ENCODE measurements at places on chromosomes 4 and X.

DNA sequence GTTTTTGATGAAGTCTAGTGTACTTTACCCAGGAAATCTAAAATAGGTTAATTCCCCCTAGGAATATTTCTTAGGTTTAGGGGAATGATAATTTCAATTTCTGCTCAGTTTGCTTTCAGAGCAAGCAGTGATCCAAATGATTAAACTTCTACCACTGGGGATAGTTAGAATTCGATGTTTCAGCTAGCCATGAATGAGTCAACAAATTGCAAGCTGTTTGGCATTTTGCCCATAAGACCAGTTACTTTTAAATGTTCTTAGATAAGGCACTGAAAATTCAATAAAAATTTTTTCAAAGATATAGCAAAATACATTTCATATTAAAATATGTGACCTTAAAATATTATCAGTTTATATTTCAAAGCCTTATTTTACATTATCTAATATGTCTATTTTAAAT lies 993.6 kb downstream of the ARAP2 start:
- DNase-seq: no peak

- no peak for DNase-seq
Measured at GRCh38 chr4:76850010-76850441, 47.9 kb downstream of the SOWAHB start.

DNA sequence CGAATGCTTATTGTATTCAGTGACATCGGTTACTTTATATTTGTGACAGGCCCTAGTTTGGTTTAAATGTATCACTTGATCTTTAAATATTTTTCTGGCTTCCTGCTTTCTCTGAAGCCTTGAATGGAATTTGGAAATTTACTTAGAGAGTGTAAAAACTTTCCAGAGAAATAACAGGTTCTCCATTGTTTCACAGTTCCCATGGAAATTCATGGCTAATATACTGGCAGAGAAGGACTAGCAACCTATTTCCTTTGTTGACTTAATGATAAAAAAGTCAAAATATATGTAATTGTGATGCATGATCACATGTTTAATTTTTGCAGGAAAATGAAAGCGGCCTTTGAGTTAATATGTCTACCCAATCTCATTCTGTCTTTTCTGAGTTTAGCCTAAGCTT lies 13.2 kb downstream of the NEIL3 start:
- DNase-seq: no peak

- DNase-seq: no peak
Measured at GRCh38 chr4:111954550-111954949, 190.7 kb upstream of the FAM241A start.

- DNase-seq: no peak
Measured at GRCh38 chr4:159280442-159281172, 177.7 kb downstream of the RAPGEF2 start.

GRCh38 chr4:39044956-39045826 lies 13.0 kb upstream of the TMEM156 start:
- DNase-seq: peak; percentile 47

GRCh38 chr4:86896596-86896995 lies 4.4 kb upstream of the C4orf36 start:
- DNase-seq: no peak

GRCh38 chrX:40207626-40208025 lies 109.9 kb upstream of the BCOR start:
- no peak for DNase-seq

- no peak for DNase-seq
Measured at GRCh38 chrX:95056901-95057300, 1382.9 kb downstream of the FAM133A start.

DNA sequence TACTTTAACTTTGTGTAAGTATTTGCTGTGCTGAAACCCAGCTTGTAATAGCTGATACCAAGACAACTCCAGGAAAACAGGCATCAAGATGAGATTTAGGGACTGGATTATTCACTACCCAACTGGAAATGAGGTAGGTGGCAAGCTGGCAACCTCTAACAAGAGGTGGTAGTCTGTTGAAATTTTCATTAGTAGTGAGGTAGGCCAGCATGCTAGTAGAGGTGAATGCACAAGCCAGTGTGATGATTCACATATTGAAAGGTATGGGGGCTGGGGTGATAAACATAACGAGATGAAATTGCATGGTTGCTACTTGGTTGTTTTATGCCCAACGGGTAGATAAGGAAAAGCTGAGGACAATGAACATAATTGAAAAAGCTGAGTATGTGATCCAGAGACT lies 8.5 kb upstream of the TMPRSS11D start:
- no peak for DNase-seq

Measured in activated naive CD4-positive, alpha-beta T cell treated with Interleukin-2 at 50 U/mL for 16 hours (primary cell).